CD8-positive, alpha-beta T cell (primary cell): ENCODE measurements at places on chromosomes 2 and 18.

- DNase-seq: no peak
Observed at GRCh38 chr2:125167152-125167551, 1142.1 kb downstream of the CNTNAP5 start.

DNA sequence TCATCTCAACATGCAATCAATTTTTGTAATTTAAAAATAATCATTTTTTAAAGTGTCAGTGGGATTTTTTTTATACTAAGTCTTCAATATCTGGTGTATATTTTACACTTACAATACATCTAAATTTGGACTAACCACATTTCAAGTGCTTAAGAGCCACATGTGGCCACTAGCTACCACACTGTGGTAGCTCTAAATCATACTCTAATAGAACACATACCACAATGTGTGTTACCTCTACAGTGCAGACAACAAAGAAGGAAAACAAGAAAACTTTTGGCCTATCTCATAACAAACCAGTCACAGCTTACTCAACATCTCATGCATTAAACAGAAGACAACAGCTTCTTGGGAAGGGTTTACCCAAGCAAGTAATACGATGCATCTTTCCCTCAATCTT lies 24.5 kb downstream of the PIAS2 start:
- DNase-seq: no peak

- DNase-seq: no peak
Observed at GRCh38 chr2:176935543-176936102, 277.0 kb upstream of the HNRNPA3 start.

GRCh38 chr2:134070281-134070741 lies 183.6 kb upstream of the MGAT5 start:
- no peak for DNase-seq

GRCh38 chr18:55314615-55315237 lies 273.3 kb downstream of the TCF4 start:
- no peak for DNase-seq
